ENCODE measurements at places on chromosomes 13 and 19.

DNA sequence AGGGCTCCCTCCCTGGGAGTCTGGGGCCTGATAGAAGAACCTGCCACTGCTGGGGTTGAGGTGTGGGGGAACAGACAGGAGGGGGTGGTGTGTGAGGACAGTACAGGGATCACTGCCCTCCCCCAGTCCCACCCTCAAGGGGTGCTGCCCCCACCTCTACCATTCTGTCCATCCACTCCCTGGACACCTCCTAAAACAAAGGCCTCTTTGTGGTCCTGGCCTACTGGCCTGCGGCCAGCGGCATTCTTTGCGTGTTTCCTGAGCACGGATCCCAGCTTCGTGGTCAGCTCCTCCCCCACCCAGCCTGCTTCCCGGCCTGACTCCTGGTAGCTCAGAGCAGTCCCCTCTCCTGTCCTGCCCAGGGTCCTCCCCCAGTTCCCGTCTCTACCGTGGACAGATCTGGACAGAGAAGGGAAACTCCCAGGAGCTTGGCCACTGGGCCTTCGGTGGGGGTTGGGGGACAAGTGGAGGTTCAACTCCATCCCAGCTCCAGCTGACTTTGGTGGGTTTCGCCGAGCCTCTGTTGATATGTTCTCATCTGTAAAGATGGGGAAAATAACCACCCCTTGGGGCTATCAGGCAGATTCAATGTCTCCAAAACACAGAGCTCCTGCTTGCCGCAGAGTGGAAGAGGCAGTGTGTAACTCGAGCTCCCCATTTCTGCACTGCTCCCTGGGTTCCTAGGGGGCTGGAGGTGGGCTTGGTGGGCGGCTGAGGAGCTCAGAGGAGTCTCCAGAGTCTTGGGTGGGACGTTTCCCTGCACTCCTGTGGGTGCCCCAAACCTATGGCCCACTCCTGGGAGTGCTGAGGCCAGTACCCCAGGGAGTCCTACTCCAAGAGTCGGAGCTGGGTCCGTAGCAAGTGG, 48.7 kb downstream of the LYL1 start:
- peak; percentile 99 for DNase-seq
- H3K27me3 ChIP-seq: no peaks in the 10 kb centered on the region
- peak overlapping the region; percentile 4 for H3K4me3 ChIP-seq
- peak overlapping the region; percentile 99 for H3K27ac ChIP-seq
- H3K36me3 ChIP-seq: no peaks in the 10 kb centered on the region
- peaks cover 79% of the 10 kb centered on the region for H3K4me1 ChIP-seq

GRCh38 chr19:49558591-49558990, 21.8 kb downstream of the NOSIP start:
- H3K36me3 ChIP-seq: peaks cover 39% of the 10 kb centered on the region
- H3K27ac ChIP-seq: no peak overlapping the region
- no peaks in the 10 kb centered on the region for H3K27me3 ChIP-seq
- H3K4me3 ChIP-seq: no peak overlapping the region
- no peak for DNase-seq

DNA sequence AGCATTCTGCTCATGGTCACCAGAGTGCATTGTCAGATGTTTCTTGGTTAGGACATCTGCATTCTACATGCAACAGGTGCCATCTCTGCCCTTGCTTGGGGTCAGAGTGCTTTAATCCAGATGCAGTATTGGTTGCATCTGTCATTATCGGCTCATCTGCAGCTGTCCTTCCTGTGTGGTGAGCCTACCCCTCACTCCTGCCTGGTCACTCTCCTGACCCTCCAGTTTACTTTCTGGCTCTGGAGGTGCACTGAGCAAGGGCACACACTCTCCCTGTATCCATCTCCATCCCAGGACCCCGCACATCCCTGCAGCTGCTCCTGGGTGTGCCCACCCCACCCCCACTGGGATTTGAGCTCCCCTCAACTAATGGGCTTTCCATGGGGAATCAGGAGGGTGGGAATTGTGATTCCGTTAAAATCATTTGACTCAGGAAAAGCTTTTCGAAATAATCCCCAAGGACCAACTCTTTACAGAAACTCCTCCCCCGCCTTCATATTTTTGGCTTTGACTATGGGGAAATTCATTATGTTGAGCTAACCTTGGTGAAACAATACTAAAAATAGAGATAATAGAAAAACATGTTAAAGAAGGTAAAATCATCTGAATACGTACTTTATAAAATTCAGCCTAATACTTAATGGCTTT, 70.2 kb downstream of the COL4A2 start:
- peaks cover 31% of the 10 kb centered on the region for H3K4me1 ChIP-seq
- no peak for DNase-seq
- no peak overlapping the region for H3K4me3 ChIP-seq
- H3K36me3 ChIP-seq: no peaks in the 10 kb centered on the region

GRCh38 chr19:55196803-55197202, 12.5 kb downstream of the PTPRH start:
- no peaks in the 10 kb centered on the region for H3K4me1 ChIP-seq
- no peak overlapping the region for H3K4me3 ChIP-seq
- DNase-seq: no peak
- H3K36me3 ChIP-seq: no peaks in the 10 kb centered on the region

DNA sequence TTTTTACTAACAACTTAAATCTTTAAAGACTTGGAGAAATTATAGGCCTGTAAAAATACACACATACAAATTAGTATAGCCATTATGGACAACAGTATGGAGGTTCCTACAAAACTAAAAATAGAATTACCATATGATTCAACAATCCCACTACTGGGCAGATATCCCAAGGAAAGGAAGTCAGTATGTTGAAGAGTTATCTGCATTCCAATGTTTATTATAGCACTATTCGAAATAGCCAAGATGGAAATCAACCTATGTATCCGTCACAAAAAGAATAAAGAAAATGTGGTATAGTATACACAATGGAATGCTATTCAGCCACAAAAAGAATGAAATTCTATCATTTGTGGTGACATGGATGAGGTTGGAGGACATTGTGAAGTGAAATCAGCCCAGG, 37.2 kb downstream of the SLITRK1 start:
- H3K27ac ChIP-seq: no peak overlapping the region
- no peaks in the 10 kb centered on the region for H3K36me3 ChIP-seq
- no peaks in the 10 kb centered on the region for H3K4me1 ChIP-seq
- DNase-seq: no peak

- no peaks in the 10 kb centered on the region for H3K36me3 ChIP-seq
- H3K27me3 ChIP-seq: no peaks in the 10 kb centered on the region
- H3K4me1 ChIP-seq: no peaks in the 10 kb centered on the region
- H3K27ac ChIP-seq: no peak overlapping the region
These were observed 55.7 kb upstream of the ZNF507 start for GRCh38 chr19:32289566-32290210.

DNA sequence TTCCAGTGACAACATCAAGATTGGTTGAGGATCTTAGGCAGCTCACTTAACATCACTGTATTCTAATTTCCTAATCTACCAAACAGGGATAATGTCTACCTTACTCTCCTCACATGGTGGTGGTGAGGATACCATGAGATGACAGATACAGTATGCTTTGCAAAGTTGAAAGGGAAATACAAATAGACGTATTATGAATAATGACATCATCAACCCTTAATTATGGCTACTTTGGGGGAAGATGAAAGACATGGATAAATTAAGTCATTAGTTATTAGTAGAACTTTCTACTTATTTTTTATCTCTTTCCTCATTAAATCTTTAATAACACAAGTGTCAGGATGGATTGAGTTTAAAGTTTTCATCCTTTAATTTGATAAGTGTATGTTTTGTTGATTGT, 532.5 kb downstream of the KLF12 start:
- H3K27ac ChIP-seq: peak overlapping the region; percentile 99
- no peak for DNase-seq
- H3K36me3 ChIP-seq: no peaks in the 10 kb centered on the region
- no peak overlapping the region for H3K4me3 ChIP-seq

DNA sequence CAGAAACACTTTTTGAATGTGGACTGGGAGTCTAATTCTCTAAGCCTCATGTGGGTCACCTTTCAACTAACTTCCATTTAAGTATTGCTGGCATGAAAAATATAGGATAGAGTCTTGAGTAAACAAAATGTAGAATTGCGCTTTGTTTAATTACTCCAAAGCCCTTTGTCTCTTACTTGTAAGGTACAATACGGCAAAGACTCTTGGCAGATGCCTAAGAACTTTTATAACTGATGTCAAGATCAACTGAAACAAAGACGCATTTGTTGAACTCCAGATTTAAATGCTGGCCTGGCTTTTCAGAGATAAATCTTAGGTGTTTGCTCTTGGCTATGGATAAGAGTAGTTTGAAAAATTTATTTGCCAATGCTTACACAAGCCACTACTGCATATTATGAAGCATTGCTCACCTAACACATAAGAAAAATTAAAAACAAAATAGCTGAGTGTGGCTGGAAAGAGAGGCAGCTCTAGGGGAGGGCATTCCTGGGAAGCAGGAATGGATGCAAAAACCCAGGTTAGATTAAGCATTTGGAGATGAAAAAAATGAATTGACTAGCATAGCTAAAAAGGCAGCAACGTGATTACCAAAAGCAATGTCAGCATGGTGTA, 107.3 kb upstream of the STARD13 start:
- no peaks in the 10 kb centered on the region for H3K27me3 ChIP-seq
- no peak overlapping the region for H3K27ac ChIP-seq
- no peak overlapping the region for H3K4me3 ChIP-seq

GRCh38 chr13:82702513-82702912, 1179.8 kb downstream of the SLITRK1 start:
- no peaks in the 10 kb centered on the region for H3K27me3 ChIP-seq
- H3K4me1 ChIP-seq: no peaks in the 10 kb centered on the region
- no peak overlapping the region for H3K27ac ChIP-seq
- no peak for DNase-seq
- no peak overlapping the region for H3K4me3 ChIP-seq
- H3K36me3 ChIP-seq: no peaks in the 10 kb centered on the region

DNA sequence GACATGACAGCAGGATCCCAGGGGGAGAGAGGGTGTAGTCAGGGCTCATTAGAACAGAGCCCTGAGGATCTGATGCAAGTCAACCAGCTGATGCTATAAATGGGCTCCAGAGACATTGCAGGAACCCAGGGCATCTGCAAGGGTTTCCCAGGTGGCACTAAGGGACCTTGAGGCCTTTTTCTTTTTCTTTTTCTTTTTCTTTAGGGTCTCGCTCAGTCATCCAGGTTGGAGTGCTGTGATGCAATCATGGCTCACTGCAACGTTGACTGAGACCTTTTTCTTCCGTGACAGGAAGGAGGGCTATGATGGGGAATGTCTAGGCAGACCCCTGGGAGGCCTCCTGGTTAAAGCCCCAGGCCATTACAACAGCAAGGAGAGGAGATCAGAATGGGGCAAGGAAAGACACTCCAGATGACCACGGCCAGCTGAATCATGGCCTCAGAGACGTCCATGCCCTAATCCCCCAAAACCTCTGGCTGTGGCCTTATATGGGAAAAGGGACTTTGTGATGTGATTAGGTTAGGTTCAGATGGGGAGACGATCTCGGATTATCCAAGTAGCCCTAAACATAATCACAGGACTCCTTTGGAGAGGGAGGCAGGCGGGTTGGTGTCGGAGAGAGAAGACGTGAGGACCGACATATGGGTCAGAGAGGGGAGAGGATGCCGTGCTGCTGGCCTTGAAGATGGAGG, 4.5 kb upstream of the FCGRT start:
- no peaks in the 10 kb centered on the region for H3K36me3 ChIP-seq
- H3K27ac ChIP-seq: no peak overlapping the region
- DNase-seq: no peak
- H3K27me3 ChIP-seq: no peaks in the 10 kb centered on the region
- no peak overlapping the region for H3K4me3 ChIP-seq
- H3K4me1 ChIP-seq: peaks cover 7% of the 10 kb centered on the region

DNA sequence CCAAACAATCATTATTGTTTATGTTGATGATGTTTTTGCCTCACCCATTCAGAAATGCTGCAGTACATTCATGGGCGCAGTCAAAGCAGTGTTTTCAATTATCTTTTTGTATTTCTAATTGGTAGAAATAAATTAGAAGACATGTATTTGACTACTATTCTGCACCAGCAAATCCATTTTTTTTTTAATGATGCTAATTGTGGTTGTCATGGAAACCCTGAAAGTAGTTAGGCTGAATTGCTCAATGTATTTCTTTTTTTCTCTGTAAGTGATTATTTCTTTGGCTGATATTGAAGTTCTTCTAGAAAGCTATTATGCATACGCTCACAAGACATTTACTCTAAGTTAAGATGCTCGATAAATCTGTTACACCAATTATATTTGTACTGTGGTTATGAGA, 101.2 kb downstream of the RFC3 start:
- H3K36me3 ChIP-seq: no peaks in the 10 kb centered on the region
- no peaks in the 10 kb centered on the region for H3K27me3 ChIP-seq
- H3K27ac ChIP-seq: peak overlapping the region; percentile 13
- DNase-seq: no peak
- peaks cover 15% of the 10 kb centered on the region for H3K4me1 ChIP-seq

Data from PC-3 (cell line).